ENCODE measurements at places on chromosomes 7 and 10.

DNA sequence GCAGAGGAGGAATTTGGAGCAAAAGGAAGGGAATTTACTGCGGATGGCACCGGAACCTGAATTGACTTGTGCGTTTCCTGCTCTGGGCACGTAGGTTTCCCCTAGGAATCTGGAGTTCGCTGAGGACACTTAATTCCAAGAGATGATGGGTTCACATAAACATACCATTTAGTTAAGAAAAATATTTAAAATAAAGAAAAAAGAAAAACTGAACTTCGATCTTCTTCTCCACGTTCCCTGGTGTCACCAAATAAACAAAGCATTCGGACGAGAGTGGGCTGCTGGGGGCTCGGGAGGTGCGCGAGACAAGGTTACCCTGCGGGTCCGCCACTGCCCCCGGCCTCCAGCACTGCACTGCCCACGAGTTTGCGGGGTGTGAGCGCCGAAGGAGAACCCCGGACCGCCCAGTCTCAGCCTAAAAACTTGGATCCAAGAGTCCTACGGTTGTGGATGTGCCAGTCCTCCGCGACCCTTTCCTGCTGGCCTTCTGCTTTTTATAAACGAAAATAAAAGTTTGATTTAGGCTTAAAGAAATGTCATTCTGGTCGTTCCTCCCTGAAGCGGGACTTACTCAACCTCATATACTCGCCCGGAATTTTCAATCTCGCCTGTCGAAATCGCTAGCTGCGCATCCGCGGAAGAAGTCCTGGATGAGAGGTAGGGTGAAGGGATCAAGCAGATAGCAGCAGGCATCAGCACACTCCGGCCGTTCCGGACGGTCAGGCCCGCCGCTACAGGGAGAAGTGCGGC lies 30.3 kb downstream of the SKIDA1 start:
- DNase-seq = no peak

DNA sequence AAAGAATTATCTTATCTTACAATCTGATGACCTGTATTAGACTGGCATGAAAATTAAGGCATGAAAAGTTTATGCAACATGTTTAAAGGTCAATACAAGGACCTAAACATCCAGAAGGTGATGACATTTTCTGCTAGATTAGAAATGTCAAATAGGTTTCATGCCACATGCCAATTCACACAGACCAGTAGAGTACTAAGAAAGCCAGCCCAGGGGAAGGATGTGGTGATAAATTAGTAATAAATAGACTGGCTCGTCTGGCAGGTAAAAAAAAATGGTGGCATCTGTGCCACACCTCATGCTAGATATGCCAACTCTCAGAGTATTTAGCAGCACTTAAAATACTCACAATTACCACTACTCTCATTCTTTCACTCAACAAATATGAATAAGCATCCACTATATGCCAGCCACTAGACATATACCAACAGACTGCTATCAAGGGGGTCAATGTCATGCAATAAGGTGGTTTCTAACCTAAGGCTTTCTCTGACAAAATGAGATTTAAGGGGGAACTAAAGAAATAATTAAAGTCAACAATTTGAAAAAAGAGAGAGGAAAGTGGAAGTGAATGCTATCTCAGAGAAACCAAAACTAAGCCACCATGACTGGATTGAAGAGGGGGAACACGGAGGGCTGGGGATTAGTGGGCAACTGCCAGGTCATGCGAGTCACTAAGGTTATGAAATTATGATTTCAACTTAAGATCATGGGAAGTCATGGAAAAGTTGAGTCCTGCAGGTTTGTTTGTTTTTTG lies 83.5 kb downstream of the SGMS1 start:
- DNase-seq = no peak

- no peak for DNase-seq
These were observed 196.4 kb downstream of the SDHAF3 start for GRCh38 chr7:97313900-97314299.

GRCh38 chr10:111240348-111240747 lies 163.5 kb downstream of the ADRA2A start:
- no peak for DNase-seq
